Thymus (tissue), 14 donors: ENCODE measurements at places on chromosomes 6 and 20. TPM values are rescaled to one million over a fixed set of nuclear protein-coding genes. Genes with fewer than 3 reads are reported as not detected.
A peak's percentile ranks its signal among the peaks of the same experiment; 100 is the strongest.

DNA sequence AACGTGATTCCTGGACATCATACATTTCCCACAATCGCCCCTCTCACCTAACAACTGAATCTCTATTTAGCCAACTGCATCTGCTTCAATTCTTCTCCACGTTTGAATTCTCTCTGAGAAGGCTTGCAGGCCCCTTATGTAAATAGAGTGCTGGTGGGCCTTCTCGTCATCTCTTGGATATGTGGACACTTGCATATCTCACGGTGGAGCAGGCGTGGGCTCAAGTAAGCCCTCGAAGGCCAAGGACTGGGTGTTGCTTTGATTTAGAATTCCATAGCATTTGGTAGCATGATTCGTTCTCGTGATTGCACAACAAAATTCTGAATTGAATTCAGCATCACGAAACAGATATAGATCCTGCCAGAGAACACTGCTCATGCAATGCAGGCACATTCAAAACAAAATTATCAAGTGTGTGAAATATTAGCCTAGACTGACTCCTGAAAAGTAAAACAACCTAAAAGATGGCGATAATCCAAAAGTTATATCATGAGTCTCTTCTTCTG lies 613.6 kb downstream of the TFAP2A start:
- no peak for DNase-seq

DNA sequence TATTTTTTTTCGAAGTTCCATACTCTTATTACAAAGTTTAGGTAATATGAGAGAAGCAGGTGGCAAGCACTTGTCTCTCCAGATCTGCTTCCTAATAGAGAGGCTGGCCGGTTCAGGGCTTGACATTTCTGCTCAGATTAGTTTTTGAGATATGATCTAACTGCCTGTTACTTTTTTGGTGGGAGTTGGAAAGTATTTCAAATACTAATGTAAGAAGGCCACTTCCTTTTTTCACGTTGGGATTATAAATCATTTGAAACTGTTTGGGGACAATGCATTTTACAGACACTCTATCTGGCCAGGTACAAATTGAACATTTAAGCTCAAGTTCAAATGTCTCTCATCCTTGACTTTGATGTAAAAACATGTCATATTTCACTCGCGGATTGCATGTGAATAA lies 222.1 kb upstream of the SULF2 start:
- no peak for DNase-seq

- no peak for DNase-seq
Measured at GRCh38 chr6:125077453-125077852, 76.1 kb upstream of the TPD52L1 start.

- DNase-seq: no peak
Measured at GRCh38 chr6:92468066-92468465, 951.3 kb downstream of the EPHA7 start.

GRCh38 chr6:14826456-14826855 lies 419.4 kb upstream of the JARID2 start:
- DNase-seq: no peak

GRCh38 chr6:8086755-8087306 lies 15.5 kb downstream of the EEF1E1 start:
- no peak for DNase-seq

NNAT gene
- 19.9 TPM for total RNA-seq

GJA1 gene
- total RNA-seq: 14.6 TPM

GRCh38 chr6:2998998-2999617 lies 586 bp upstream of the NQO2 start:
- DNase-seq: no peak

GRCh38 chr6:19896693-19897010 lies 59.5 kb downstream of the ID4 start:
- DNase-seq: peak; percentile 1

- no peak for DNase-seq
Measured at GRCh38 chr20:38935285-38935684, 9.1 kb downstream of the FAM83D start.

GRCh38 chr6:1394514-1395463 lies 5.4 kb downstream of the FOXF2 start:
- no peak for DNase-seq

DNA sequence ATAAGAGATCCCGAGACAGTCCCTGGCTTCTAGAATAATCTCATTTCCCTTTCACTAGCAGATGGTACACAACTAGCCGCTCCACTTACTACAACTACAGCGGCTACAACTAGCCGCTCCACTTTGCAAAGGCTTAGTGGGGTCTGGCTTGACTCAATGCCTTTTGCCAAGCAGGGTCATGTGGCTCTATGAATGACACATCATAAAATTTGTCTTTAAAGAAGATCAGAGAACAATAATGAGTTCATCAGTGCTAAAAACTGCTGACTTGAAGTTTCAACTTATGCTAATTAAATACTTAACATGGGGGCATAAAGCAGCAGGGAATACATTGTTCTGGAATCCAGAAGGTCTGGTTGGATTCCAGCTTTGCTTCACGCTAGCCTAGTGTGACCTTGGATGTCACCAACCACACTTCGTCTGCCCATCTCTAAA lies 2.0 kb upstream of the MICAL1 start:
- no peak for DNase-seq

GRCh38 chr6:13590574-13591153 lies 16.3 kb downstream of the SIRT5 start:
- DNase-seq: no peak

OLIG3 gene
- total RNA-seq: 0.05 TPM

SRPK1 gene
- total RNA-seq: 32.4 TPM

- DNase-seq: no peak
Measured at GRCh38 chr20:21141825-21142224, 15.9 kb downstream of the KIZ start.

DNA sequence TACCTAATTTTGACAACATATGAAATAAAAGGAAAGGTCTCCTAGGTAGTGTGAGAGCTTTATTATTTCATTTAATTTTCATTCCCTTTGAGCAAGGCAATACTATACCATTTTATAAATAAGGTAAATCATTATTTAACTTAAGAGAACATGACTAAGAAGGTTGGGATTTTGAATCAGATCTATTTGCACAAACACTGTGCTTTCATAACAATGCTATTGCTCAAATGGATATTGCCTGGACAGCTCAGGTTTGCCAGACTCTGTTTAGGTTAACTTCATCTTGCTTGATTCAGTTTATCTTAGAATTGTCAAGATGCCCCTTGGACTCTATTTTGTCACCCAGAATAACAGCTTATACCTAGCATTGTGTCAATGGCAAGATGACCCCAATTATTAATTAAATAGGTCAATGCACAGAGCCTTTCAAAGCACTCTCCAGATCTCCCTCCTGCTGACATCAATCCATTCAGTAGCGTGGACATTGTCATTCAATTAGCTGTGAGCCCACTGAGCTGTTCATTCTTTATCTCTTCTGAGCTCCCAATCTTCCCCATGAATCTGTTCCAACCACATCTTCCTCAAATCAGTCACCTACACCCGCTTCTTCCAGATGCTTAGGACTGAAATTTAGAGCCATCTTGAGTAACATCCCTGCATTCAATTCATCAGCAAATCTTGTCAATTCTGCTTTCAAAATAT lies 42.1 kb upstream of the TMEM30A start:
- DNase-seq: no peak

DNA sequence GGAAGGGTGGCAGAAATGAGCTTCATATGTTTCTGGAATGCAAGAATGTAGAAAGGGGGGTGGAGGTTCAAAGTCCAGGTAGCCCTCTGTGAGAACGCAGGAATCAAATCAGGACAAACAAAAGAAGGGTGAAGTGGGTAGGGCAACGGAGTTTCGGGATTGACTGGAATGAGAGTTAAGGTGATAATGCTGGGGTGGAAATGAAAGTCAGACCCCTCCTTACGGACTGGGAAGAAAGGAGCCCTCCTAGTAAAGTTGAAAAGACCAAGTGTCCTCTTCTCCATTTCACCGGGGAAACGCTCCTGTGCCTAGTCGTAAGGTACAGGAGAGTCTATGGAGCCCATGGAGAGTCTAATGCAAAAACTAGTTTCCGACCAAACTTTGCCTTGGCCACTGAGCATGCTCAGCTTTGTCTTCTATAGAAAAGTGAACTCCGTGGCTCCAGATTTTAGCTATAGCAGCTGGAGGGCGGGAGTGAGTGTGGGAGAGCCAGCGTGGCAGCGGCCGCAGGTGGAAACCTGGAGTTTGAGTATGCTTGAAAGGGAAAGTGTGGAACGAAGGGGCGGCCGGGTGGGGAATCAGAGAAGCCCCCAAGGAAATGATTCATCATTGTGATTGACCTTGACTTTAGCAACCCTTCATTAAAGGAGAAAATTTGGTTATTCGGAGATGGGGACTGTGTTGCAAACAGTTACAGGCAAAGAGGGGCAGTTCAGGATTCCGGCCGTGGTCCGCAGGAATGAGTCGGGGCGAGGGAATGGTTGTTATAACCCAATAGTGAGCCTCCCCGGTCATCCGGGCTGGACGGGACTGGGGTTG lies 1.3 kb upstream of the LRRC1 start:
- peak; percentile 46 for DNase-seq

SLC17A3 gene
- 0.14 TPM for total RNA-seq

ABHD12 gene
- total RNA-seq: 16.5 TPM

GRCh38 chr6:119978274-119978889 lies 628.8 kb upstream of the MAN1A1 start:
- DNase-seq: no peak

DNA sequence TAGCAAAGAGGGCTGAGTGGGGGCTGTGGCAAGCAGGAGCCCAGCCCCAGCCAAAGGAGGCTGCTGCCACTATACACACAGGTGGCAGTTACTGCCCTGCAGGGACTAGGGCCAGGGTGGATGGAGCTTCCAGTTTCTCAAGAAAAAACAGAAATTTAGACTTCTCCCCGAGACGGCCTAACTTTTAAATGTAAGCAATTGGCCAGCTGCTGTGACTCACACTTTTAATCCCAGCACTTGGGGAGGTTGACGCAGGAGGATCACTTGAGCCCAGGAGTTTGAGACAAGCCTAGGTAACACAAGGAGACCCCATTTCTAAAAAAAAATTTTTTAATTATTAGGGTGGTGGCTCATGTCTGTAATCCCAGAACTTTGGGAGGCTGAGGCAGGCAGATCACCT lies 98.2 kb upstream of the NFATC2 start:
- DNase-seq: no peak

- no peak for DNase-seq
Measured at GRCh38 chr6:14412026-14412425, 294.5 kb downstream of the CD83 start.

GRCh38 chr20:62970307-62971210 lies 18.1 kb downstream of the SLC17A9 start:
- no peak for DNase-seq

DNA sequence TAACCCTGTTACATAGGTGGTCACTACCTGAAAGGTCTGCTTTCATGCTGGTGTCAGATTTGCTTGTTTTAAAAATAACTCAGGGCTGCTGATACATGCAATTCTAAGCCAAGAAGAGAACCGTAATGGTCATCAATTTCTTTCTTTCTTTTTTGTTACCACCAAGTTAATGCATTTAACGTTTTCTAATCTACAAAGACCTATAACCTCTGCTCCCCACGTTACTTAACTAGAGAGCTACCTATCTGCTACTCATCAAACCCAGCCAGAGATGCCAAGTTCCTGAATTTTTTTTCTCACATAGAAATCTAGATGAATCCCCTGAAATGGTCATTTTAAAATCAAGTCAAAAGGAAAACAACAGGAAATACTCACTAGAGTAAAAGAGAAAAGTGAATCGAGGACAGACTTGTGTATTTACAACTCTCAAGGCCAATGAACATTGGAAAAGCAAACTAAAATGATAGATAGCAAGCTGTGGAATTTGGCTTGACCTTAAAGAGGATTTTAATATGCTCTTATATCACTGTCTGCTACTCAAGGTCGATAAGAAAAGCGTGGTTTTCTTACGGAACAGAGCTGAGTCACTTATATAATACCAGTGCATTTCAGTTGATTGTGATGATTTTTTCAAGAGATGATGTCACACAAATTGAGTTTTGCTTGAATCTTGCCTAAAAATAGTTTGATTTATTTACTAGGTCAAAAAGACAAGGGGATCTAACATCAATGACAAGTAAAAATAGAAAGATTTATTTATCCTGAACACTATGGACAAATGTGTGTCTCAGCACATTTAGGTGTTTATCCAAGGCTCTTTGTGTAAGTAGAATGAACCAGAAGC lies 67.9 kb downstream of the SGK1 start:
- no peak for DNase-seq

DNA sequence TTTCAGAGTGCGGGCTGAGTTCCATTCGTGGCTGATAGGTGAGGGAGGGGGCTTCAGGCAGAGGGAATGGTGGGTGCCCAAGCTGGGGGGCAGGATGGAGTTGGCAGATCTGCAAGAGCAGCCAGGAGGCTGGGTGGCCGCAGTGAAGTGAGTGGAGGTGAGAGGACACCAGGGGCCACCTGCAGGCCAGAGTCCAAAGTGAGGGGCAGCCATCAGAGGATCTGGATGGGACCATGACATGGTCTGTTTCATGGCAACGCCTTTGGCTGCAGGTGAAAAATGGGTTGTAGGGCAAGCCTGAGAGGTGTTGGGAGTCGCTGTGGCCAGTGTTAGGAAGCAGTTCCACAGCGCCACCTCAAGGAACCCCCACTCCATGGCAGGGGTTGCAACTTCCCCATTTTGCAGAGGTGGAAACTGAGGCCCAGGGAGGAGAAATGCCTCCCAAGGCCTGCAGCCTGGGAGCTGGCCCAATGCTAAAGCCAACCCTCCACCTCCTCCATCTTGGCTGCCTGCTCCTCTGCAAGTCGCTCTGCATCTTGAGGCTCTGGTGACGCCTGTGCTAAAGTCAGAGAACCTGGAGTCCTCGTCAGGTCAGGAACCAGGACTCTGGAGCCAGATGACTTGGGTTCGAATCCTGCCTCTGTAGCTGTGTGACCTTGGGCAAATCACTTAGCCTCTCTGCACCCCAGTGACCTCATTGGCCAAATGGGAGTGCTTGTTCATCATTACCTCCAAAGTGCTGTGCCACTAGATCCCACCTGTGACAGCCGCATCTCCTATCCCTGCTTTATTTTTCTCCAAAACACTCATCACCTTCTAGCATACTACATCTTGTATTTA lies 153.8 kb downstream of the CEBPB start:
- no peak for DNase-seq

GRCh38 chr20:23361119-23361475 lies 885 bp upstream of the GZF1 start:
- peak; percentile 26 for DNase-seq

- no peak for DNase-seq
Measured at GRCh38 chr20:62878244-62879038, 16.8 kb upstream of the TCFL5 start.

- no peak for DNase-seq
Measured at GRCh38 chr20:37299718-37300528, 10.5 kb downstream of the MANBAL start.

DNA sequence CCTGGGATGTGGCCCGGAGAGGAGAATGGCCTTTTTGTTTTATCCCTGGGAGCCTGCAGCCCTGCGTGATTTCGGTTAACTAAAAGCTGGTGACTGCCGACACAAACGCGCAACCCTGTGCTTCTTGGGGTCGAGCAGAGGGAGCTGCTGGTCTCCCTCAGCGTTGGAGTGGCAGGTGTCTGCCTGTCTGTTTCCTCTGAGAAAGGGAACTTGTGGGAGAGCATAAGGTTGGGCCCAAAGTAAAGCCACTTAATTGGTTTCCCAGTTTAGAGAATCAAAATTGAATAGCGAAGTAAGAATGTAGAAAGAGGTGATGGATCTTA lies 500 bp downstream of the LTV1 start:
- DNase-seq: peak; percentile 23

GRCh38 chr20:23165964-23166363 lies 79.8 kb upstream of the CD93 start:
- DNase-seq: no peak

ABHD16B gene
- not detected for total RNA-seq

ZBTB46 gene
- total RNA-seq: 5.8 TPM
